ENCODE measurements at places on chromosomes 3 and 15.

DNA sequence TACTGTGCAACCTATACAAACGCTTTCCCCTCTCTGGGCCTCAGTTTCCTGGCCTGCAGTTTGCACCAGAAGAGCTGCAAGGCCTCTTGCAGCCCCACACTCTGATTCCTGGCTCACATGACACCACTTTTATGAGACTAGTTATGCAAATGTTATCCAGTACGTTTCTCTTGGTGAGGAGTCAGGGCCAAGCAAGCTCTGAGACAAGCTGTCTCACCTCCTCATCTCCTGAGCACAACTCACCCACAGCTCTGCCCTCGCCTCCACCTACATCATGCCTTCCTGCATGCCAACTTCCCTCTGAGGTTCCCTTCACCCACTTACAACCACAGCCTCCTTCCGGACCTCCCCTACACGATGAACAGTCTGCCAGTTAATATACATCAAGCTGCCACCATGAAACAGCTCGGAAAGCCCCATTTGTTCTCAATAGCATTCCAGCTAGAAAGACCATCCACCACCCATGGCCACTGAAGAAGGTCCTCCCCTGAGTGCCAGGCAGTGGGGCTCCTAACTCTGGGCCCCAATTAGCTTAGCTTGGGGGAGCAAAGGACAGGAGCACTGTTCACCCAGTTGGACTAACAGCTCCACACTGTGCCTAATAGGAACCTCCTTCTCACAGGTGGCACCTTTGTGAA is 25.0 kb downstream of the CRYGS start:
- DNase-seq: no peak

DNA sequence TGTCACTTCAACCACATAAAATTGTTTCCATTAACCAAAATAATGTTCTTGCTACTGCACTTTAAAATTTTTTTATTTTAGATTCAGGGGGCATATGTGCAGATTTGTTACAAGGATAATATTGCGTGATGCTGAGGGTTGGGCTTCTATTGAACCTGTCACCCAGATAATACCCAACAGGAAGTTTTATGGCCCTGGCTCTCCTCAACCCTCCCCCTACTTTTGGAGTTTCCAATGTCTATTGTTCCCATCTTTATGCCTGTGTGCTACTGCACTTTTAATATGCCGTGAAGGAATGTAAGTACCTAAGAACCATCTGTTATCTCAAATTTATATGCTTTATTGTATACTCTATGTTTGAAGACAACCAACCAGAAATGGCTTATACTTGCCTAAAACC is 42.0 kb upstream of the IMPG2 start:
- DNase-seq: no peak

DNA sequence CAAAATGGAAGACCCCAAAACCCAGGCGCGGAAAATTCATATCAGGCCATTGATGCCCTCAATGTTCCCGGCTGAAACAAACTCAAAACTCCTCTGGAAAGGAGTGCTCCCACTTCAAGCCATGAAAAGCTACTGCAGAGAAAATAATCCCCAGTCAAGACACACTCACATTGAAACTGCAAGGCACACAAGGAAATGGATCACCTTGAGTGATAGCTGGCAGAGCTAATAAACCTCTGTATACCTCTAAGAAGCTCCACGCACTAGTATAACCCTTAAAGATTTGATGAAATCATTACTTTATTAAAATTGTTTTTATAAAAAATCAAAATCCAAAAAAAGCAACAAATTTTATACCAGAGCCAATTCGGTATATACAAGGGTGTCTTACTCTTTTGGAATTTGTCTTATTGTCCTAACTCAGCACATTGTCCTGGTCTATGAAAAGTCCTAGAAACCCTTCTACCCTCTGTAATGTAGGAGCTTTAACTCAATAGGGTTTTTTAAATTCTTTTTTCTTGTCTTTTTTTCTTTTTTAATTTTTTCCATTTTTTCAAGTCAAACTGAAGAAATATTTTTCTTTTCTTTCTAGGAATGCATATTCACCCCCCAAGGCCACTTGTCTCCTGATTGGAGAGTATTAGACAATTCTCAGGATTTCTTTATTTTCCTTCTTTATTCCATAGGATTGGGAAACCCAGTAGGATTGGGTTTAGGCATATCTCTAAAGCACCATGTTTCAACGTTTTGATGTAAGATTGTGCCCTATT is 8.5 kb downstream of the CCR5AS start:
- no peak for DNase-seq

- DNase-seq: no peak
Observed at GRCh38 chr3:186506857-186507256, 37.3 kb downstream of the CRYGS start.

DNA sequence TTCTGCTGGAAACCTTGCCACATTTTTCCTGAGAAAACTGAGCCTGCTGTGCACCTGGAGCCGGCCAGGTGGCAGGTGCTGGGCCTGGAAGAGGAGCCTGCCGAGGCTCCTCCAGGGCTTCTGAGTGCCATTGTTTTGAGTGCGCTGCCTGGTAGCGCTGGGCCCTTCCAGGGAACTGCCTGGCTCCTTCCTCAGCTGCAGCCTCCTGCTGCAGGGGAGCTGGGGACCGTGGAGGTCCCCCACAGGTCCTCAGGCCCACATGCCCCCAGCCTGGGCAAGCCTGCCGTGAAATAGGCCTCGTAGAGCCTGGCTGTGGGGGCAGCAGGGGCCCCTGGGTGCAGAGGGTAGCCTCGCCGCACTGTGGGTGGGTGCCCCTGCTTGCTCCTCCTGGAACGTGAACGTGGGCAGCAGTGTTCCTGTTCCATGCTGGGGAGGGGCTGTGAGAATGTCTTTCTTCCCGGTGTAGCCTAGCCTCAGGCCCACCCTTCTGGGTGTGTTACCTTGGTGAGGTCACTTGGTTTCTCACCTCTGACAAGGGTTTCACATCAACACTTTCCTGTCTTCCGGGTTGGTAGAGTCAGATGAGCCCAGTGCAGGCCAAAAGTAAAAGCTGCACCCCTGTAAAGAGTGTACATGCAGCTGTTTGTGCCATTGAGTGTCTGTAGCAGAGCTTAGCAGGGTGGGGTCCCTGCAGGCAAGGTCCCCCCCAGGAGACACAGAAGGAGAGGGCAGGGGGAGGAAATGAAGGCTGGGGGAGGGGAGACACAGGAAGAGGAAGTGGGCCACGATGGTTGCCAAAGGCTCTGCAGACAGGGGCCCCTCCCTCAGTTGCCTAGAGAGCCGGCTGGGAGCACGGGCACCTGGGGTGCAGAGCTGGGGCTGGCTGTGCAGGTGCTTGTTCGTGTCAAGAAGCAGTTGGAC is 34.5 kb downstream of the KLF13 start:
- no peak for DNase-seq

DNA sequence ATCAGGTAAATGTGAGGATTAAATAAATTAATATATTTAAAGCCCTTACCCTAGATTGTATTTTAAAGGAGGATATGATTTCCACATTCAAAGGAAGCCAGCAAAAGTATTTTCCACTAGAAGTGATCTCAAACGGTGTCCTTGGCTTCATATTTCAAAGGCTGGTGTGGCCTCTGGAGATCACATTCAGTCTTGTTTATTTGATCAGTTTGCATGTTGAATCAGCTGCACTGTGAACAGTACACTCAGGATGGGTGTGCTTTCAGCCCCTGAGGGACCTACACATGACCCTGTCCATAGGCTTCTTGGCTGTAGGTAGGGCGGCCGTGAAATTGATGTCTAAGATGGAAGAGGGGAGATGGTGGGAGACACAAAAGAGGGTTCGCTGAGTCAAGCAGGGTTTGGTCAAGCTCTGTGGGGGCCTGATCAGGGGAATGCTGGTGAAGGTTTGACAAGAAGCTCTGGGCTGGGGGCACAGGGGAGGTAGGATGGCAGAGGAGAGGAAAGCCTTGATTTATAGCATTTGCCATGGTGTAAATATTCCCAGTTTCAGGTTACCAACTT is 21.9 kb downstream of the CYP8B1 start:
- no peak for DNase-seq

GRCh38 chr3:149650828-149651227 is 7.0 kb downstream of the WWTR1 start:
- no peak for DNase-seq

- no peak for DNase-seq
Observed at GRCh38 chr3:184561913-184562877, 610 bp downstream of the EPHB3 start.

DNA sequence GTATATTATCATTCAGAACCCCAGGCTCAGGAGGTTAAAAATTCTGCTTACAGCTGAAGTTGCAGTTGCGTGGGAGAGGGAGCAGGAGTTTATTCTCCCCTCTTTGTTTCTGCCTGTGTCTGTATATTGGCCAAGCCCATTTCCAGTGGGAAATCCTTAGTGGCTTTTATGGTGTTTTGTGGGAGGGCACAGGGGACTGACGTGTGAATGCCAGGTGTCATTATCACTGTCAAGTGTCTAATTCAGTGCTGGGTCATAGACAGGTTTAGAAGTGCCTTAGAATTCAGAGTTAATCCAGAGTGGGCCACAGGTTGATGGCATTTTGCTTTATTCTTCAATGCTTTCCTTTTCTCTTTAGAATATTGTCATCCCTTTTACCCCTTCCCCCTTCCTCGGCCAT is 33.4 kb downstream of the SLCO3A1 start:
- DNase-seq: no peak

DNA sequence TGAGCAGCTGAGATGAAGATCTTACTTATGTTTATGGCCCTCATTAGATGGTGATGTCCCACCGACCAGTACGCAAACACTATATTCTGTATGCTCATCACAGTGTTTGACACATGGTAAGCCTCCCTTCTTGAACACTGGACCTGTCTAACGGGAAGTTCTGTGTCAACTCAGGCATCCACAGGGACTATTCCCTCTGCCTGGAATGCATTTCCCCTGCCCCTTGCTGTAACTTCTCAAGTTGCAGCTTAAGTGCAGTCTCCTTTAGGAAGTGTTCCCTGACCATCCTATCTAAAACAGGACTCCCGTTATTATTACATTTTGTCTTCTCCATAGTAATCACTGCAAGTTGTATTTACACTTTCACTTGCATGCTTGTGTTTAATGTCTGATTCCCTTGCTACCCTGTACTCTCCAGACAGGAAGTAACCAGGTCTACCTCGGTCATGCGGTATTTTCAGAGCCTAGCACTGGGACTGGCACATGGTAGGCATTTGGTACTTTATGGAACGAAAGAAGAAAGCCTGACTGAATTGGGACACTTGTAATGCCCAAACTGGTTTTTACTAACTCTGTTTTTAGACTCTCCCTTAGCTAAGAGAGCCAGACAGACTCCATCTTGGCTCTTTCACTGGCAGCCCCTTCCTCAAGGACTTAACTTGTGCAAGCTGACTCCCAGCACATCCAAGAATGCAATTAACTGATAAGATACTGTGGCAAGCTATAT is 8.7 kb downstream of the DET1 start:
- no peak for DNase-seq

GRCh38 chr3:11312166-11312565 is 40.0 kb downstream of the ATG7 start:
- DNase-seq: no peak

DNA sequence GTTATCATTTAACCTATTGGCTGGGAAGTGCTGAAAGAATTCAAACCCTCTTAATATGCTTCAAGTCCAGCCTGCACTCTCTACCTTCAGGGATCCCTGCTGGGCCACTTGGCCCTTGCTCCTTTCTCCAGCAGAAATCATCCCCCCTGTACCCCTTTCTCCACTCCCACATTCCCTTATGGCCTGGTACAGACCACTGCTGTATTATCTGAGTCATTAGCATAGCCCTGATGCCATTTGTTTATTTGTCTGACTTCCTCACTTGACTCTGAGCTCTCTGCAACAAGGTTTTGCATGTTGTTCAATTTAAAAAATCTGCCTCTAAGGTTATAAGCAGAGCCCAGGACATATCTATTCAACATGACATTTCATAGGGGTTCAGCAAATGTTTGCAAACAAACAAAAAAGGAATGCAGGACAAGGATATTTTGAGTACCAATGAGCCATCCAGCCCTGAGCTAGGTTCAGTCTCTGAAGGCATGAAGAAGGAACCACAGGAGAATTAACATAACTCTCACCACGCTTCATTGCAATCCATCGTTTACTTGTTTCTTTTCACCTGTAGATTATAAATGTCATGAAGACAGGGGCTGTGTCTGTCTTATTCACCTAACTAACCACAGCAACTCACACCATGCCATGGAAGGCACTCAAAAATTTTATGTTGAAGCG is 26.6 kb upstream of the HES1 start:
- DNase-seq: no peak

DNA sequence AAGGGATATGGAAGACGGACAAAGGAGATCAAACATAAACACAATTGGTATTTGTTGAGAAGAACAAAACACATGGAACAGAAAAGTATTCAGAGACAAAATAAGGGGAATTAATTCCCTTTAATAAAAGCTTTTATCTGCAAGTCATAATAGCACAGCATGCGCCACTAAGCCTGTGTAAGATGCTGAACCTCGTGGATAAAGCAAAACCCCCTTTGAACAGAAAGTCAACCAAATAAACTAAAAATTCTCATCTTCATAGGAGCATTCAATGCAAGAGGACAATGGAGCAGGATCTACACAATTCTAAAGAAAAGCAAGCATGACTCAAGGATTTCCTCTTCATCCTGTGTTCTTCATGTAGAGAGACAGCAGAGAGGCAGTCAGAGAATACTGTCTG is 274.3 kb upstream of the GOLGA6L4 start:
- DNase-seq: no peak

DNA sequence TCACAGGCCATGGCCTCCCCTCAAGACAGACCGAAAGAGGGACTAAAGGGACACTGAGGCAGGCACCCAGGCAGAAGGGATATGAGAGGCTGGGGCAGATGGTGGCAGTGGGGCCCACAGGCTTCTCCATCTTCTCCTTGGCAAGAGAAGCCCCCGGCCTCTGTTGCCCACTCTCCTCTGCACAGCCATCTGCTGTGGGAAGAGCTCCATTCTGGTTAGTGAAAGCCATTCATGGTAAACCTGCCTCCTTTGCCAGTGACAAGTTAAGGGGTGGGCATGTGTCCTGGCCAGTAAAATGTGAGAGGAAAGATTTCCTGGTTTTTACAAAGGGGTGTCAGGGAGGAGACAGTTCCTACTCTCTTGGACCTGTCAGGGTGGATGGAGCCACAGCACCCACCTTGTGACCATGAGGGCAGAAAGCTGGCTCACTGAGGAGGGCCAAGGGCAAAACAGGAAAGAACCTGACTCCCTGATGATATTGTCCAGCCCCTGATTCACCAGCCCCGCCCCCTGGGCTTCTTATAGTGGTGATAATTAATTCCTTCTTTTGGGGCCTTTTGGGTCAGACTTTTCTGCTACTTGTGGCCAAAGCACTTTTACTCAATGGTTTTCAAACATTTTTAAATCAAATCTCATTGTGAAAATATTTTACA is 130.4 kb upstream of the SMAD3 start:
- DNase-seq: no peak

- DNase-seq: no peak
Observed at GRCh38 chr3:49714728-49715550, 4.5 kb downstream of the AMIGO3 start.

- DNase-seq: peak; percentile 28
Observed at GRCh38 chr3:63333815-63334214, 55.7 kb downstream of the SYNPR start.

All from fibroblast of villous mesenchyme (primary cell).